Kidney glomerular epithelial cell (primary cell): ENCODE measurements at places on chromosomes 2 and 18.

DNA sequence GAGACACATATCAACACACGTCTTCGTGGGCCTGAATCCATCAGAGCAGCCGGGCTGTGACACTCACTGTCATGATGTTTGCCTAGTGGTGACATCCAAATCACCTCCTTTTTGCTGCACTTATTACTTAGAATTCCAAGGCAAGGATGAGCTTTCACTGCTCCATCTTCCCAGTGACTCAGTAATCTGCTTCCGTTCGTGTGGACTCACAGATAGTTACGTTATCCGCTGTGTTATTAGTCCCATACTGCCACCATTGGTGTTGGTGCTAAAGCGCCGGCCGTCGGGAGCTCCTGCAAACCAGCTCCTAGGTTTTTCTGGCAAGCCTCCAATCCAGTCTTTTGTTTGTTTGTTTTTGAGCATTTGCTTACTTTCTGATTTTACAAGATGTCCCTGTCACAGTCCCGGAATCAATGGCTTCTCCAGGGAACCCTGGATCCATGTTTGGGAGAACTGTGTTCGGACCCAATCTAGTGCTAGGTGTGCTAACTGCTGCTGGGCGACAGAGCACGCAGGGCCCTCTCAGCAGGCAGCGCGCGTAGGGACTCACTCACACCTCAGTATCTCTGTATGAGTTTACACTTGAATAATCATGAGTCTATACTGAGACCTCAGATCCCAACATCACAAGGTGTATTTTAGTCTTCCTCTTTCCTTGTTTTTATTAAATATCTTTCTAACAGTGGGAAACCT lies 42.6 kb downstream of the HDAC4 start:
- no peak for DNase-seq

DNA sequence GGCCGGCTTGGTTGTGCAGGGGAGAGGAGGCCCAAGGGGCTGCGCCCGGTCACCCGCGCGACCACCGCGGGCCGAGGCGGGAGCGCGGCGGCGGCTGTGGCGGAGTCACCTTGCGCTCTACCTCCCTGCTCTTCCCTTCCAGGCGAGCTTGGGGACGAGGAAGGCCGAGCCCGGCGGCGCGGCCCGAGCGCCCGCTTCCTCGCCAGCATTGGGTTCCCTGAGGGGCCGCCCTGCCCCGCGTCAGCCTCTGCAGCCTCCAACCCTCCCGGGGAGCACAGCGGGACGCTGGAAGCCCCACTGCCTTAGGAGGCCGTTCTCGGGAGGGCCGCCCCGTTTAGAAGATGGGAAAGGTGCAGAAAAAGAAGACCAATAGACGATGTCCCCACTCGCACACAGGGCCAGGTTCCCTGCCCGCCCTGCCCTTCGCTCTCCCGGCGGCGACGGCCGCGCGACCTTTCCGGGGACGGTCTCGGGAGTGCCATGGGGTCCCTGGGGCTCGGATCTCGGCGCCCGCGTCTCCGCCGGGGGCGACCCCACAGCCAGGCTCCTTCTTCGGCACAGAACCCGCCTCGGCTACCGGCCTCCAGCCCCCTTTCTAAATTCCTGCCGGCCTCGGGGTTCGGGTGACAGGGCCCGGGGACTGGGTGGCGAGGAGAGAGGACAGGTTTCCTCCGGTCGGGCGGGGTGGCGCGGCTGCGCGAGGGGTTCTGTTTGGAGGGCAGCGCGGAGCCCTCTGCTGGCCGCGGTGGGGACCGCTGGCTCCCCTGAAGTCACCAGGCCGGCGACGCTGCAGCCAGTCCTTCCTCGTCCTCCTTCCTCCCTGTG lies 85.5 kb downstream of the HS6ST1 start:
- DNase-seq, result peak; percentile 56

GRCh38 chr2:187915810-187916209 lies 361.6 kb upstream of the TFPI start:
- no peak for DNase-seq

DNA sequence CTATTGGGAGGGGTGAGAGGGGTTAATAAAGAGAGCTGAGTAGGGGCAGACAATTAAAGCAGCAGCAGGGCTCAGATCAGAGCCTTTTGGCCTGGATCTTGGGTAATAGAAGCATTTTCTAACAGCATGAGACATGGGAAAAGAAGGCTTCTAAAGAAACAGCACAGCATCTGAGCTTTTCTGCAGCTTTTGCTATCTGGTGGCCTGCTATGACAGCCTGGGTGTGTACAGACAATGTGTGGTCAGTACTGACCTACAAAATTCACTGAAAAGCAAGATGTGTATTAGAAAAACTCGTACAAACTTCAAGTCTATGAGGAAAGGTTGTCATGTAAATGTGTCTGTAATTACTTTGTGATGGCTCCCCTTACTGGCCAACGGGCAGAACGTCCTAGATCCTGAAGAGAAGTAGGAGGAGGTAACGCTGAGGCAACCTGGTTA lies 95.6 kb downstream of the GALNT3 start:
- peak; percentile 57 for DNase-seq

DNA sequence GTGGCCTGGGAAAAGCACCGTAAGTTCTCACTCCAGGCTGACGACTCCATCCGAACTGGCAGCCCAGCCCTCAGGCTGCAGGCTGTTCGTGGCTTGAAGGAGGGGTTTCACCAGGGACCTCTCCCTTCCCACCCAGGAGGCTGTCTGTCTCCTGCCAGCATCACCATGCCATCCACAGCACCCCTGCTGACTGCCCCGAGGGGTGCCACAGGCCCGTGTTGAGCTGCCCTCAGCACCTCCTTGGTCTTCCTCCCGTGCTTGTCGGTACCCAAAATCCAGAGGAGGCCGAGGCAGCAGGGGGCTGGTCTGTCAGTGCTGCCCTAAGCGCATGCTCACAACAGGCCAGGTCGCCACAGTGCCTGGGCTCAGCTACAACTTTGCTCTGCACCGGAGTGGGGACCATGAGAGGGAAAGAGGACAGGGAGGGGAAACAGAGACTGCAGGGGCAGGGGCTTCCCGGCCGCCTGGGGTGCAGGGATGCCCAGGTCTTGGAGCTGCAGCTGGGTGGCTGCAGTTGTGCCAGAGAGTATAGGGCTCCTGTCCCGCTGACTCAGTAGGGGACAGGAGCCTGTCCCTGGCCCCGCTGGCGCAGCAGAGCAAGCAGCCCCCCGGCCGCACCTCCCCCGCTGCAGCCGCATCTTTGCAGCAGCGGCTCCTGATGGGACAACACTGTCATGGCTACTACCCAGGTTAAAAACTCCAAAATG lies 963.7 kb upstream of the CRIM1 start:
- no peak for DNase-seq

- DNase-seq, result no peak
Measured at GRCh38 chr2:28972778-28973335, 8.2 kb upstream of the TOGARAM2 start.

DNA sequence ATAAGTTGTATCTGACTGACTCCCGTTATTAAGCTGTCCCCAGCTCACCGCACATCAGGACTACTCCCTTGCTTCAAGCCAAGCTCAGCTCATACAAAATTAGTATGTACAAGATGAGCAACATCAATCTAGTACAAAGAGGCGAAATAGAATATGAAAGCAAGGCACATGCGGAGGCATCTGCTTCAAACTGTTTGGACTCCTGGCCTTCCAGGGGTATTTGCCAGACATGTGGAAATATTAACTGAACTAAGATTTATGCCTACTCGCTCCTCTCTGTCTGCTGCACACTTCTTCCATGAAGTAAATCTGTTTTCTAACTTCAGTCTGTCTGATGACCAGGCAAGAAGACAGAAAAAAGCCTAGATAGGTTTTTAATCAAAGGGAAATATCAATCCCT lies 499.8 kb downstream of the PID1 start:
- DNase-seq, result no peak

DNA sequence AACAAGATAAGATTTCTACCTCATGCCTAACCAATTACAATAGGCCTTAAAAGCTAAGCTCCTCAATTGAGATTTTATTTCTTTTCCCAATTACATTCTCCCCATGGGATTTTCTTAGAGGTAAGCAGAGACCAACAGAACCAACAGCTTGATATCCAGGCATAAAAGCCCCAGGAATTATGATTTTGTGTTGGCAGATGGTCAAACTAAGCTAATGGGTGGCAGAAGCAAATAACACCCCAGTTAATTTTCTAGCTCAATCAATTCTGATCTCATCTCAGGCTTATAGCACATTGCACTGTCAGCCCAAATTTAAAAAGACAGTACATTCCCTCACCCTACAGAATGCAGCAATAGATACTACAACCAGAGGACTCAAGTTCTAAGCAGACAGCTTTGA lies 156.4 kb downstream of the NRXN1 start:
- no peak for DNase-seq

- DNase-seq, result peak; percentile 97
Measured at GRCh38 chr2:54601339-54601738, 122.1 kb upstream of the EML6 start.

- DNase-seq, result no peak
Measured at GRCh38 chr18:66640431-66640830, 36.5 kb upstream of the CDH19 start.

DNA sequence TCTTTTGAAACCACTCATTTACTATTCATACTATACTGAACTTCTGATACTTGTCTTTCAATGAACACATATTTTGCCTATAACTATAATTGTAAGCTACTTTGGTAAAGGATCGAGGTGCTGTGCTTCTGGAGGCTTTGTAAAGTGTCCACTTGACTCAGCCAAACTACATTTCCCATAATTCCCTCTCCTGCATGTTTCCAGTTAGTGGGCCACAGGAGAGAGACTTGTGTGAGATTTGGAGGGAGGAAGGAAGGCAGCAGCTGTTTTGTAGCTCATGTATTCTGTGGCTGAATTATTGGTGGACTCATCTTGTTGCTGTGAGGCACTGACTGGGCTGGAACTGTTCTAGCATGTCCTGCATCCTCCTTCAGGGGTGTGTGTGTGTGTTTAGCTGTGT lies 328.8 kb downstream of the ARL6IP6 start:
- no peak for DNase-seq

DNA sequence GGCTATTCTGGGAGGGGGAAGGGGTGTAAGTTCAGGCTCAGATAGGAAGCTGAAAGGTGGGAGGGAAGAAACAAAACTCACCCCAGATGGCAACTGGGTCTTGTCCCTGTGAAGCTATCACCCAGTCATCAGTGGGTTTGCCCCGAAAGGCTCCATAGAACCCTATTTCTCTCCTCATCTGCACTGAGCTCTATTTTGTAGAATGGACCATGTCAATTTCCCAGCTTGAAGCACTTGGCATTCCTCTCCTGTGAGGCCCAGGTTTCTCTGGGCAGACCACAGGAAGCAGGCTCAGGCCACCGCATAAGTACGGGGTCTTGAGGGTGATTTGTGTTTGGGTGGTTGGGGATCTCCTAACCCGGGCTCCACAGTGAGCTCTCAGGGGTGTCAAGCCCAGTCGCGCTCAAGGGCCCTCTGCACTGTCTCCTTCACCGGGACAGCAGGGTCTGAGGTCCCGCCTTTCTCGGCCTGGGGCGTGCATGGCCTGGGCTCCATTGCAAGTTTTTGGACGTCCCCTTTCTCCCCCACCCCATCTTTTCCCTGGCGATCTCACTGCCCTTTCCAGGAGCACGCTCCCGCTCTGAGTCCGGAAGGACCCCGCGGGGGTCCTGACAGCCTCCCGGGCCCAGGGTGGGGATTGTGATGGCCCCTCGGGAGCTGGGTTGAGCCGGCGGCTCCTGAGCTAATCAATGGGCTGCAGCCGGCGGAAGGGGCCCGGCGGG lies 27.3 kb upstream of the NOTO start:
- DNase-seq, result no peak

DNA sequence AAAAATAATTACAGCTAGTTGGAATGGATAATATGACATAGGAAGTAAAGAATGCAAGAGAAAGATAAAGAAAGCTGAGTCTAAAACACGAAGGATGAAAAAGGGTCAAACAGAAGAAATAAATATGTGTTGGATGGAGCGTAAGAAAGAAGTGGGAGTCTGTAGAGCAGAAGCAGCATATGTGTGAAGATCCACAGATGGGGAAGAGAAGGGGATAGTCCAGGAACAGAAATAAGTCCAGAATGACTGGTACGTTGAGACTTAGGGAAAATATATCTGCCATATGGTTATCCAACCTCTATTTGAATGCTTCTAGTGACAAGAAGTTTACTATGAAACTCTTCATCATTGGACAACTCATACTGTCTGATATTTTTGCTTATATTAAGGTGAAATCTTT lies 18.0 kb downstream of the ABCA12 start:
- DNase-seq, result no peak

DNA sequence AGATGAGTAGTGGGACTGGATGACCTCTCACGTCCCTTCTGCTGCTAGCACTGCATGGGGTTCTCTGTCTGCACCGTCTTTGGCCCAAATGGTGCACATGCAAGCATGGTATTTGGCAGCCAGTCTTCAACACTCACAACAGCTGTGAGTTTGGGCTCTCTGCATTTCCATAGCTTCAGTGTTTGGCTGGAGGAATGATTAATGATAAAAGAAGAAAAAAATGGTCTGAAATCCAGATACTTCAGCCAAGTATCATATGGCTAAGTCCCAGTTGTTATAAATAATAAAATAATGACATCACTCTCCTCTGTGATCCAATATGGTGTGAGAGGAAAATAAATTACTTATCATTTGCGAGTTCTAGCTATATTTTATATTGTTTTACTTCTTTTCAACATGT lies 173.3 kb downstream of the DCDC2C start:
- no peak for DNase-seq

GRCh38 chr2:2921011-2921720 lies 456.5 kb downstream of the EIPR1 start:
- DNase-seq, result no peak

GRCh38 chr2:8122520-8122919 lies 559.3 kb upstream of the ID2 start:
- no peak for DNase-seq

- DNase-seq, result no peak
Measured at GRCh38 chr2:20185176-20186022, 39.5 kb downstream of the SDC1 start.

DNA sequence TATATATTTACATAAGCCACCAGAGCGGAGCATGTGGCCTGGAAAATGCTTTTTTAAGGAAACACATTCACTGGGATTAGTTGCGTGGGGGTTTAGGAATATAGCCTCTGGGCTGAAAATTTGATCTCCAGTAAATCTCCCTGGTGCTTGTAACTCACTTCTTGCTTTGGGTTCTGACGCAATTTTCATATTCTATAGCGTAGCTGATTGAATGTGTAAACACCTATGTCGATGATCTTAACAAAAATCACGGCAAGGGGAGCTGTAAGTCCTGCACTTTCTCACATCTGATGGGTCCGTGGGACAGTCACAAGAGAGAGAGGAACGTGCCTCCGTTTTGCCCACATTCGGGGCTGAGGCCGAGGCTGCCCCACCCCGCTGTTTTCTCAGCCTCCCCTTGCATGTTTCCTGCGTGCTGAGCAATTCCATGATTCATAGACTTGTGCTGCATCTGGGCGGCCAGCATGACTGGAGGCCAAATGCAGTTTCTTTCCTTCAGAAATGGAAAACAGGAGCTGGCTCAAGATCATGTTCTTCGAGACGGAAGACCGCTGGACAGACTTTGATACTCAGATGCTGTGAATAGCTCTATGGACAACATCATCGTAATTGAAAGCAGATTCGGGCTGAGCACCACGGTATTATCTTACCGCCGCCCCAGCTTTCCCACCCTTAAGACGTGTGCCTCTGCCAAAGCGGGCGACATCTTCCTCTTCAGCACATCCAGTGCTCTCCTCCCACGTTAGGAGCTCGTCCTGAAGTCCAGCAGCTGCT lies 109.2 kb downstream of the TMEM18 start:
- DNase-seq, result peak; percentile 42

- no peak for DNase-seq
Measured at GRCh38 chr2:226334981-226335720, 464.5 kb downstream of the IRS1 start.
